Central memory CD8-positive, alpha-beta T cell (primary cell): ENCODE measurements at places on chromosomes 5 and 9.

DNA sequence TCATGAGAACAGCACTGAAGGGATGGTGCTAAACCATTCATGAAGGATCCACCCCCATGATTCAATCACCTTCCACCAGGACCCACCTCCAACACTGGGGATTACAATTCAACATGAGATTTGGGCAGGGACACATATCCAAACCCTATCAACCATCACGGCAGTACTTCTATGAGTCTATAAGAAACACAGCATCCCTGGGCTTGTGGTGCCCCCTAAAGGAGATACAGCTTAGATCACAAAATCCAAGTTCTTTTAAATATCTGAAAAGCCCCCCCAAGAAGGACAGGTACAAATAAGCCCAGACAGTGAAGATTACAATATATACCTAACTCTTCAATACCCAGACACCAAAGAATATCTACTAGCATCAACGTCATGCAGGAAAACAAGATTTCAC is 233.7 kb upstream of the ADRA1B start:
- no peak for DNase-seq

- no peak for DNase-seq
Measured at GRCh38 chr5:74085782-74086181, 459.8 kb downstream of the ARHGEF28 start.

GRCh38 chr9:137550231-137550621 is at the start of gene PNPLA7:
Gene PNPLA7 (minus strand): TSS chr9:137550402. CDS start chr9:137550197, 205 bp downstream.
- DNase-seq, result no peak

- DNase-seq, result no peak
Measured at GRCh38 chr9:14346231-14346791, 32.4 kb upstream of the NFIB start.

DNA sequence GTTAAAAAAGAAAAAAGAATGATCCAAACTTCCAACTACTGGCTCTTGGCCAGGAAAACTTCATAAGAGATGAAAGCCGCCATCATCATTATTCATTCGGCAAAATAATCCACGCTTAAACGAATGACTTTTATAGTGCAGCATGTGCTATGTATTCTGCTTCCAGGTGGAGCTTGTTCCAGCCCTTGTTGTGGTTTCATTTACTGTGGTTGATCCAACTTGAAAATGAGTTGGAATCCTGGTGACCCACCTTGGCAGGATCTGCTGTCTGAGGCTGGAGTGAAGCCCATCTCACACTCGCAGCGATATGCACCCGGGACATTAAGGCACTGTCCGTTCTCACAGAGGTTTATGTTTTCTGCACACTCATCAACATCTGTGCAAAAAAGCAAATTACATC is 209.6 kb downstream of the FBN2 start:
- no peak for DNase-seq

- DNase-seq, result no peak
Measured at GRCh38 chr9:17004500-17004899, 130.3 kb upstream of the CNTLN start.

DNA sequence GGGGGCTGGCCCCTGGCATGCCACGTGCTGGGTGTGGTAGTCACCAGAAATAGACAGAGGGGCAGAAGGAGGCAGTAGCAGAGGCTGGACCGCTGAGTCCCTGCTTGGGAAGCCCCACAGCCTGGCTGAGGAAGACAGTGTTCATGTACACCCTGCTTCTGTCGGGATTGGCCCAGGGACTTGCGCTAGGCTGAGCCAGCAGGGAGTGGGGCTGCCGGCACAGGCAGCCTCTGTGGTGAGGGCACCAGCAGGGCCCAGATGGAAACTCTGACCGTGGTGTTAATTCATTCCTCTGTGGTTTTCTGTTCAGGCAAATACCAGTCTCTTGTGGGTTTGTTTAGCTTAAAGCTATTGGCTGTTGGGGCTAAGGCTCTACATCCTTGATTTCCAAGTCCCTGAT is 108.6 kb upstream of the RAD23B start:
- no peak for DNase-seq

DNA sequence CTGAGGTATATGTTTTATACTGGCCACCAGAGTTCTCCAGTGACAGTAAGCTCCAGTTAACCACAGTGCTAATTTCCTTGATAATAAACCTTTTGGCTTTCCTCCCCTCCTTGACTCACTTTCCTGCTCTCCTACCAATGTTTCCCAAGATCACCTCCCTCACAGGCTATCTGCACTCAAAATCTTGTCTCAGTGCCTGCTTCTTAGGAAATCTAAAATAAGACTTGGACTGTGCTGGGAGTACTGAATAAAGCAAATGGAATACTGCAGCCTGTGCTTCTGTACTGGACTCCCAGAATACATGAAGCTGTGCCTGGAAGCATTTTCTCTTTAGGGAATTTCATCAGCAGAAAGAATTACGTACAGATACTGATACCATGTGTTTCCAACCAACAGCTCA is 1.7 kb upstream of the DCP2 start:
- DNase-seq, result no peak

DNA sequence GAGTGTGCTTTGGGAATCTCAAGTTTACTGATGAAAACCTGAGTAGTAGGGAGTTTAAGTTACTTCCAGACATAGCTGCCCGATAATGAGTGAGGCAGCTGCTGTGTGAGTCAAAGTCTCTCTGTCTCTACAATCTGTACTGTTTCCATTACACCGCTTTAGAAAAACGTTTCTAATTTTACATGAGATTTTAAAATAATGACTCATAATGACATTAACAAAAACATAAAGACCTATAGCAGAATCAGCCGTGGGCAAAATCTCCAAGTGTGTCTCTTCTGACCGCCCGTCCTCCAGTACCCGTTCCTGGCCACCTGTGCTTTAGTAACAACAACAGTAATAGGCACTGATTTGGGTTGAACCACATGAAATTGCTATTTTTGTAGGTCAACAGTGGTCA is 69.6 kb upstream of the PRRC1 start:
- DNase-seq, result no peak

GRCh38 chr5:35683466-35683865 is 65.8 kb downstream of the SPEF2 start:
- DNase-seq, result no peak

DNA sequence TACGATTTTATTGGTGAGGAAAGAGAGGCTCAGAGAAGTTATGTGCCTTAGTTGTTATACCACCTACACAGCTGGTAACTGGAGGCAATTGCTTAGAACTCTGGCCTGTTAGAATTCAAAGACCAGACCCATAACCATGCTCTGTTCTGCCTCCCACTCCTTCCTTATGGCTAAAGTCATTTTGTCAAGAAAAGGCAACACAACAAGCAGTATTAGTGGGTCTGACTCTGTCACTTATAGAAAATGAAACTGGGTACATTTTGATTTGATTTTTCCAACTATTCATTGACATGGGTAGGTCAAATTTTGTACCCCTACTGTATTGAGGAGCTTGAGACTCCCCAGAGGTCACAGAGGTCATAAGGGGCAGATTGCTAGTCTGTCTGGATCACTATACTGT is 44.5 kb upstream of the NR3C1 start:
- no peak for DNase-seq

DNA sequence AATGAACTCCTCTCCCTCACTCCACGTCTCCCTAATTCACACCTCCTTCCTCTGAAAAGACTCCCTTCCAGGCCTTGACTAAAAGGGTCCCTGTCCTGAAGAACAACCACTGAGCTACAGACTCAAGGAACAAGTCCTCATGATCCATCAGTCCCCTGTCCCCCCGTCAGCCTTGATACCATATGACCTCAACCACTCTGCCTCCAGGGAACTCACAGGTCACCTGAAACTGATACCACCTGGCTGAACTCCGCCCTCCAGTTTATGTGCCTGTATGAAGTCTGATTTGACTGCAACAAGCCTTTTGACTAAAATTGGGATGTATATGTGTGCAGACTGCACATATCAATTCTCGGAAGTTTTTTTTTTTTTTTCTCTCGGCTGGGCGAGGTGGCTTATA is 88.7 kb downstream of the UGCG start:
- DNase-seq, result no peak

- DNase-seq, result no peak
Measured at GRCh38 chr5:179261301-179262125, 83.7 kb downstream of the ADAMTS2 start.

- DNase-seq, result no peak
Measured at GRCh38 chr5:170301981-170302652, 4.5 kb upstream of the LCP2 start.

GRCh38 chr5:54659700-54660131 is 142.2 kb downstream of the SNX18 start:
- DNase-seq, result no peak

DNA sequence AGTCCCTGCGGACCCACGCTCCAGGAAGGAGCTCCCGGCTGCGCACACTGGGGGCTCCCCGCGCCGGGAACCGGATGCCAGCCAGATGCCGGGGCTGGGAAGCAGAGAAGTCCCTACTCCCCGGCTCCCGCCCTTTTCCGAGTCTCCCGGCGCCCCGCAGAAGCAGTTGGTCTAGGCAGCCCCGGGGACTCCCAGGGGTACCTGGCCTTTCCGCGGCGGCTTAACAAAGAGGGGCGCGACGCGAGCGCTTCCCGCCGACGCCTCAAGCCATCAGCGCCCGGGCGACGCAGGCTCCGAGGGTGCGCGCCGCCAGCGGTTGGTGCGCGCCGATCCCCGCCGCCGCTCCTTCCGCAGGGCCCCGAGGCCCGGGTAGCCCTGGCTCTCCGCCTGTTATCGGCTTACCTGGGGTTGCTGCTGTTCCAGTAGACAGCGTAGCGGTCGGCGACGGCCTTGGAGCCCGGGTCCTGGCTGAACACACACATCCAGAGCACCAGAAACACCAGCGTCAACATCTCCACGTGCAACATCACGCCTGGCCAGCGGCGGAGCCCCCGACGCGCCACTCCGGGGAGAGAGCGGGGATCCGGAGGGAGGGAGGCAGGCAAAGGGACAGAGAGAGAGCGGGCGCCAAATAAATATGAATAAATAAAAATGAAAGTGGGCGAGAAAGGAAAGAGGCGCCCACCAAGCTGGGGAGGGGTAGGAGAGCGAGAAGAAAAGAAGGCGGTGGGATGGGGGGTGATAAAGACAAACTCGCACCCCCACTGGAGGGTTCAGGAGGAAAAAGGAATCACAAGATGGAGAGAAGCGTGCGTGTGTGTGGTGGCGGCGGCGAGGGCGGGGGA is 428 bp downstream of the EFNA5 start:
- no peak for DNase-seq

DNA sequence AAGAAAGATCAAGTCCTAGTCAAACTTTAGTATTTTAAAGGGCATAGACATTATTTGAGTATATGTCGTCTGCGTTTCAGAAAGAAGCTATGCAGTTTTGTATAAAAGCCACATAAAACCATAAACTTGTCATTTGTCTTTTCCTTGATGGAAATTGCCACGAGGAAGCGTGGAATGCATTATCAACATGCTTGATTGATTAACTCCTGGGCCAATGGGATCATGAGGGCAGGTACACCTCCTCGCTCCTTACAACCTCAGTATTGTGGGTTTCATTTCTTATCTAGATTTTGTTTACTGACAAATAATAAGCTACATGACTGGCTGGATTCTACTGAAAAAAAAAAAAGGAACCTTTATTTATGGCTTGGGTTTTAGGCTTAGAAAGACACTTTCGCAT is 122.5 kb upstream of the RFX3 start:
- no peak for DNase-seq

GRCh38 chr5:137296213-137296781 is 202.8 kb downstream of the SPOCK1 start:
- no peak for DNase-seq

DNA sequence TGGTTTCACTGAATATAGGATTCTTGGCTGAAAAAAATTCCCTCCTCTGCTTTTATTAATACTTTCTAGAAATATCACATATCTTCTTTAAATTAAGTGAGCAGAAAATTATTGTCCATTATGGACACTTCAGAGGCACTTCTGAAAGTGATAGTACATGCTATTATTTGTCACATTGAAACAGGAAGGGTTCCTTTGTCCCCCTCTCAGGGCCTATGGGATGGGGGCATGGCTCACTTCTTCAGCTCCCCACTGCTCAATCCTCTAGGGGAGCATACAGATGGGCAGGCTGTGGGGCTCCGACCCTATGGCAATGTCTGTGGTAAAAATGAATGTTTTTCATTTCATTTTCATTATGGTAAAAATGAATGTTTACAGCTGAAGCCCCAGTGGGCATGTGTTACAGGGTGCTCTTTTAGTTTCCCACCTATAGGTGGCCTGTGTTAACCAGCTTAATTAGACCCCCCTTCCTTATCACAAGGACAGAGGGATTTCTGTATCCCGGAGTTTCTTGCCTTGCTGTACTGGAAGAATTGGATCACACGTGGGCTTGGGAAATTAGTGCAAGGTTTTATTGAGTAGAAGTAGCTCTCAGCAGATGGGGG is 1225.2 kb downstream of the PTPRD start:
- DNase-seq, result no peak

DNA sequence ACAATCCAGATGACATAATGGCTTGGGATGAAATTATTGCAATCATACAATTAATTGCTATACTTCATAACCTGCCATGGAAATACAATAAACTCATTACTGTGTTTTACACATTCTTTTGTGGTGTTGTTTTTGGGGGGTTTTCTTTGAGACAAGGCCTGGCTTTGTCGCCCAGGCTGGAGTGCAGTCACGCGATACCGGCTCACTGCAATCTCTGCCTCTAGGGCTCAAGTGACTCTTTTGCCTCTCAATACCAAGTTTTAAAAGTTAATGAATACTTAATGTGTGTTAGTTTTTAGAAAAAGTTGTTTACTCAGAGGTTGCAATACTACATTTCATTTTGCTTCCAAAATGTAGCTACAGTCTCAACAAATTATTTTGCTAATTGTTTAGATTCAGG is 598.4 kb downstream of the CHSY3 start:
- no peak for DNase-seq

GRCh38 chr9:27183701-27184100 is 74.7 kb downstream of the TEK start:
- no peak for DNase-seq

DNA sequence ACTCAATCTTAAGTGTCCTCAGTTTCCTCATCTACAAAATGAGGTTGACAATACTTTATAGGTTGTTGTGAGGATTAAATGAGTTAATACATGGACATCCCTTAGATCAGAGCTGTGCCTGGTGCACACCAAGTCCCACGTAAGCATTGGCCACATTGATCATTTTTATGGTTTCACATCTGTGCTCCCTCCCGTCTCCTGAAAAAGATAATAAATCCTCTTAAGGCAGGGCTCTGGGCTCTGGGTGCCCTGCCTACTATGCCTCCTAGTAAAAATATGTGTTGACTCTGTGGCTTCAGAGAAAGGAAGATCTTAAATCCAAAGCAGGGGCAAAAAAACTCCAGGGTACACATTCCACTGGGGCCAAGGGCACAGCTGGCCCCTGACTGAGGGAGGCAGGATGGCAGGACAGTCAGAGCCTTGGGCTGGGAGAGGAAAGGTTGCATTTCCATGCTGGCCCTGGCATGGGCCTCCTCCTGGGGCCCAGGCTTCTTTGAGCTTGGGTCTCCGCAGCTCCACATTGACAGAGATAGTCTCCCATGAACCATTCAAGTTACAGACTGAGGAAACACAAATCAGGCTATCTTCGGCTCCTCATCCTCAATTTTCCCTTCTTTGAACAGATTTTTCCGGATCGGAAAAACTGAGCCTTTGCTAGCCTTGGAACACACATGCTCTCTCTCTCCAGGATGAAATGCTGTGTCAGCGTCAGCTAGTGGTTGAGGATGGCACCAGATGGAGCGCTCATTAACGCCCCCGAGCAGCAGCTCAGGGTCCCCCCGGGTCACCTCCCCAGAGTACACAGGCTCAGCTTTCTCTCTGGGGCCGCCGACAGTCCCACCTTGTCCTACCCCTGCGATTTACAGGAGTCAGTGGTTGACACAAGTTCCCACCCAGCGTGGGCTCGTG is 22.4 kb upstream of the KIF12 start:
- no peak for DNase-seq
